ENCODE measurements at places on chromosomes 3 and 15. TPM values are rescaled to one million over a fixed set of nuclear protein-coding genes. Genes with fewer than 3 reads are reported as not detected.

DNA sequence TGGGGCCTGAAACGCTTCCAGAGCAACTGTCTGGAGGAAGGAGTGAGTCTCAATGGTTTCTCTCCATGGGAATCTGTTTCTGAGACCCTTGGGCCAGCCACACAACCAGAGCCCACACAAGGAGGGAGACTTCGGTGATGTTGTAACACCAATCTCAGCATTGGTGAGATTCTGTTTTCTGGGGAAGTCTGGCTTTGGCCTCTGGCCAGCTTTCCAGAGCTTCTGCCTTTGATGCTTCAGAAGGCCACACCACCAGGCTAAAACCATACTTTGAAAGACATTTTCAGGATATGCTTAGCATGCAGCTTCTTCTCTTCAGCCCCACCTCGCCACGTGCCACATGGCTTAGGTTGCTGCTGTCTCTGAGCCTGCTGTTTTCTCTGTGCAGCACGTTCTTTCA is 3.6 kb upstream of the EEFSEC start:
- no peak for DNase-seq
- peaks cover 62% of the 10 kb centered on the region for H3K27me3 ChIP-seq
- H3K36me3 ChIP-seq: peaks cover 4% of the 10 kb centered on the region
- no peak overlapping the region for H3K4me3 ChIP-seq

GRCh38 chr3:48715174-48715800 is 1.7 kb downstream of the IP6K2 start:
- H3K27ac ChIP-seq: peak overlapping the region; percentile 20
- H3K4me1 ChIP-seq: peaks cover 35% of the 10 kb centered on the region
- DNase-seq: no peak
- peaks cover 10% of the 10 kb centered on the region for H3K36me3 ChIP-seq
- peaks cover 2% of the 10 kb centered on the region for H3K27me3 ChIP-seq

The MYO5A gene
- total RNA-seq: 27.1 TPM

GRCh38 chr3:105094588-105094987 is 272.1 kb upstream of the ALCAM start:
- H3K4me3 ChIP-seq: no peak overlapping the region
- H3K36me3 ChIP-seq: peaks cover 4% of the 10 kb centered on the region
- H3K4me1 ChIP-seq: no peaks in the 10 kb centered on the region
- DNase-seq: no peak
- no peaks in the 10 kb centered on the region for H3K27me3 ChIP-seq

DNA sequence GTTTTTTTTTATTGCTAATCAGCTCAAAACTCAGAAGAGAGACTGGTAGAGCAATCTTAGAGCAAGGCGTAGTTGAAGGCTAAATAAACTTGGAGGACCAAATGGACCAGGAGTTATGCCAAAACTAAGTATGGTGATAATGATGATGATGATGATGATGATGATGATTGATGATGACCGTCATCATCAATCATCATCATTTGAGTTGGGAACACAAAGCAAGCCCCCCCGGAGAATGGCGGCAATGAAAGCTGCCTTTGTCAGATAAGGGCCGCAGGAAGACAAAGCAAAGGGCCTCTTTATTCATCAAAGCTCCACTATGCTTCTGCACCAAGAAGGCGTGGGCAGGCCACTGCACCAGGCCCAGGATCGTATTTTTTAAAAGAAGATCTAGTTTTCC is 82.1 kb upstream of the RAD18 start:
- no peak for DNase-seq
- peaks cover 29% of the 10 kb centered on the region for H3K36me3 ChIP-seq
- peak overlapping the region; percentile 36 for H3K4me3 ChIP-seq
- H3K27ac ChIP-seq: peak overlapping the region; percentile 79
- H3K27me3 ChIP-seq: no peaks in the 10 kb centered on the region

The HDAC11 gene
- 12.6 TPM for total RNA-seq

DNA sequence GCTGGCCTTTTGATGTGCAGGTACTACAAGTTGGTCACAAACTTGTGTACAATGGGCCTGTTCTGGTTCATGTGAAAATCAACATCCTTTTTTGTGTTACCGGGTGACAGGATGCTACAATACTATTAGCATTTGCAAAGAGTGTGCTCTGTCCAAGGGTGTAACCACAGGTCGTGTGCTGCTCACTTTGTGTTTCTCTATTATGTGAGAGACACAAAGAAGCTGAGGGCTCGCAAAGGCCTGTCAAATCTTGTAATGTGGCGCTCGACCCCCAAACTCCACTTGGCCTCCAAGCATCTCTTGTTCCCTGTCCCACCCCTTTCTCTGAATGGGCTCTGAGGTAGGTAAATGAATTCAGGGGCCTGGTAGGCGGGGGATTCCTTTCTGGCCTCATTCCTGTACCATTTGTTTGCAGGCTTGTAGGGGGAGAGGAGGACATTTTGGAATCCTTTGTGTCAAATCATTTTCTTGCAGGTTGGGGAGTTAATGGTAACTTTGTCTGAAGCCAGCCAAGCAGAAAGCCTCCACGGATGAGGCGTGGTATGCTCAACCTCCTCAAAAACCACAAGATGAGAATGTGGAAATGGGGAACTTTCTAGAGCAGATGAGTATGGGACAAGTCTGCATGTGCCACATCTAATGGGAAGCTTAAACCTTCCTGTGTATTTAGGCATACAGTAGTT is 109.1 kb downstream of the OPA1 start:
- H3K4me3 ChIP-seq: no peak overlapping the region
- peaks cover 31% of the 10 kb centered on the region for H3K4me1 ChIP-seq
- H3K36me3 ChIP-seq: peaks cover 17% of the 10 kb centered on the region
- peaks cover 93% of the 10 kb centered on the region for H3K27me3 ChIP-seq

DNA sequence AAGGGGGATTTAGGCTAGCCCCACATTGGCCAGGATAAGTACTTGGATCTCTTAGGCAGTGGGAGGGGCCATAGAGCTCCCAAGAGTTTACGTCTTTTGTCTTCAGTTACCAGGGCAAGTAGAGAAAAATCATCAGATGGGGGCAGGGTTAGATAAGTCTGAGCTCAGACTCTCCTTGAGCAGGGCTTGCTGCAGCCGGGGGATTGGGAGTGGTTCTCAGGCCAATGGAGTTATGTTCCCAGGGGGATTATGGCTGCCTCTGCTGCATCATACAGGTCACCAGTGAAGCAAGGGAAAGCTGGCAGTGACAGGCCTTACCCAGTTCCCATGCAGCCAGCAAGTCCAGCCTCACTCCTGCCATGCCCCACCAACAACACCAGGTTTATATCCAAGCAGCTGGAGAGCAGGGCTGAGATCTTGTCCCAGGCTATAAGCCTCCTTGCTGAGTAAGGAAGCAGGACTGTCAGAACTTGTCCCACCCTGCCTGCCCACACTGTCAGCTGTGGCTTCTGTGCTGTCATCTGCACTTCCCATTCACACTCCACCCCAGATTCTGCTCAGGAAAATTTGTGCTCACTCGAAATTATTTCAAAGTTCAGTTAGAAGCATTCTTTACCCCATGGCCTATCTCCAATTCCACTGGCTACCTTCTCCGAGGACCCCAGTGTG is 215.3 kb downstream of the FAM43A start:
- H3K27me3 ChIP-seq: peaks cover 13% of the 10 kb centered on the region
- no peak for DNase-seq
- H3K4me1 ChIP-seq: no peaks in the 10 kb centered on the region
- no peak overlapping the region for H3K4me3 ChIP-seq

The TRNT1 gene
- 32.6 TPM for total RNA-seq

DNA sequence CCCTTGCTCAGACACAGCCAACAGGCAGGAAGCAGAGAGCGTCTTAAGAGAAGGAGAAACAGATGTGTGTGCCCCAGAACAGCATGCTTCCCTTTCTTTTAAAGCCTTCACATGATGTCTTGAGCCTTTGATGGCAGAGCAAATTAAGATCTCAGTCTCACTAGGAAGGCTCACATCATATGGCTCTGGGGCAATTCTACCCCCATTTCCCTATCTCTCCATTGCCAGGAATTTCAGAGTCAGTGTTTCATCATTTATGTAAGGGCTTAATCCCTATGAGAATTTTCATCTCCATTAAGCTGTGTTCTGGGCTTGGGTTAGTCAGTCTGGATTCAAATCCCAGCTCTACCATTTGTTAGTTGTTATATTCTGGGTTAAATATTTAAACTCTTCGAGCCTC is 41.4 kb upstream of the GLCE start:
- H3K27ac ChIP-seq: no peak overlapping the region
- DNase-seq: no peak
- H3K4me1 ChIP-seq: peaks cover 35% of the 10 kb centered on the region
- no peak overlapping the region for H3K4me3 ChIP-seq
- H3K36me3 ChIP-seq: no peaks in the 10 kb centered on the region
- H3K27me3 ChIP-seq: no peaks in the 10 kb centered on the region

DNA sequence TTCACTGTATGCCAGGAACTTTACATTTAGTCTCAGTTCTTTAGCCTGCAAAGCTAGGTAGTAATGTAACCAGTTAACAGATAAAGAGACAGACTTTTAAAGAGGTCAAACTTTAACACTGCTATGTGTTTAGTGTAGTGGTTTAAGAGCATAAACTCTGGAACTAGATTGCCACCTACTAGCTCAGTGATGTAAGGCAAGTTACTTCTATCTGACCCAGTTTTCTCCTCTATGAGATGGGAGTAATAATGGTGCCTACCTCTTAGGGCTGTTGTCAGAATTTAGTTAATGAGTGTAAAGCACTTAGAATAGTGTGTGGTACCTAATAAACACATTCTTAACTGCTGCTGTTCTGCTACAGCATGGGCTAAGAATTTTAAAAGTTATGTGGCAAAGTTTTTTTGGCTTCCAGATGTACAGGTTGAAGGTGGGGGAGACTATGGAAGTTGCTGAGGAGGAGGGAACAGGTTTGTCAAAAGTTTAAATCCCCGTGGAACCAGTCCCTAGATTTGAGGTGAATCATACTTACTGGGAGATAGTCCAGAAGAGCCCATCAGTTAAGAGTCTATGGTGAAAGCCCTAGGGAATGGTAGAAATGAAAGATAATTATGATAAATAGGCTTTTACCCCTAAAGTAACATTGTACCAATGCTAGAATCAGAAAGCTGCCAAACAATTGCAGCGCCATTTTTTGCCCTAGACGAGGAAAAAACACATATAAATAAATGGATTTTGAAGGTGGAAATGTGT is 13.9 kb downstream of the TSC22D2 start:
- no peaks in the 10 kb centered on the region for H3K27me3 ChIP-seq
- H3K36me3 ChIP-seq: no peaks in the 10 kb centered on the region
- peak overlapping the region; percentile 14 for H3K4me3 ChIP-seq
- H3K27ac ChIP-seq: no peak overlapping the region
- H3K4me1 ChIP-seq: peaks cover 47% of the 10 kb centered on the region
- no peak for DNase-seq

- H3K27me3 ChIP-seq: no peaks in the 10 kb centered on the region
- no peak overlapping the region for H3K4me3 ChIP-seq
- no peak for DNase-seq
- no peak overlapping the region for H3K27ac ChIP-seq
These were observed 51.9 kb downstream of the ZBTB20 start for GRCh38 chr3:115095236-115095635.

DNA sequence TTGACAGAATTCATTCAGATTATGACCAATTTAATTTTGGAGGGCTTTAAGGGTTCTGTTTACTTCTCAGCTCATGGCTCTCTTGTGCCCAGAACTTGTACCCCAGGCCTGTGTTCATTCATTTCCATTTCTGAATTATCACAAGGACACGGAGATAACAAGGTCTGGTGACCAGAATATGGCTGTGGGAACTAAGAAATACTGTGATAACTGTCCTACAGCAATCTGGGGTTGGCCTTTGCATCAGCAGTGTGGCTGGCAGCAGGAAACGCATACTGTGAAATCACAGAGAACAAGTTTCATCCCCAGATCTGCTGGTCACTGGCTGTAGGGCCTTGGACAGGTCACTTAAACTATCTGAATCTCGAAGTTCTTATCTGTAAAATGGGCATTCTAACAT is 41.8 kb upstream of the TPM1 start:
- H3K4me3 ChIP-seq: no peak overlapping the region
- no peaks in the 10 kb centered on the region for H3K4me1 ChIP-seq
- H3K27me3 ChIP-seq: no peaks in the 10 kb centered on the region
- DNase-seq: no peak

The CLRN1 gene
- total RNA-seq: not detected

DNA sequence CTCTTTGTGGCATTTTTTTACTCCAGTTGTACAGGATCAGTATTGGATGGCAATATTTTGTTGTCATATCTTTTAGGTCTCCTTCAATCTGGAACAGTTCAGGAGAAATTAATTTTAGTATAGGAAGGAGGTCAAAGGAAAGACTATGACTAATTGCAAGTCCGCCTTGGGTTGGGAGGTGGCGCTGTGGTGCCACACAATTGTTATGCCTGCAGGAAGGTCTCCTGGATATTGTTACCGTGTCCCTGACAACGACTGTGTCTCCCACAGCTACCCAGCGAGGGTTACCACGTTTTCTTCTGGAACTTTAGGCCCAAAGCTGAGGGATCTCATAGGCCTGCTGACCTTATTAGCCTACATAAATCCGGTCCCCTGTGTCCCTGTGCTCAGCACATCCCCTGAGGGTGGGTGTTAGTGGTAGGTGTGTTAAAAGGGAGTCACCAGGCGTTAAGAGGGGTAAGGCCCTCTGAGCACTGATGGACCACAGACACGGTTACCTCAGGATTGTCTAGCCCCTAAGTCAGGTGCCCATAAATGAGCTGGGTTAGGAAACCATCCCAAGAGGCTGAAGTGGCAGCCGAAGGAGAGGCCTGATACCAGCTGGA is 31.5 kb downstream of the KCNAB1 start:
- no peak overlapping the region for H3K4me3 ChIP-seq
- H3K27me3 ChIP-seq: no peaks in the 10 kb centered on the region
- peaks cover 23% of the 10 kb centered on the region for H3K4me1 ChIP-seq
